ENCODE measurements at places on chromosomes 12 and 14. TPM values are rescaled to one million over a fixed set of nuclear protein-coding genes. Genes with fewer than 3 reads are reported as not detected.

FAR2 gene
- 25.7 TPM for total RNA-seq

TOMM20L gene
- total RNA-seq, result not detected

GPRC5A gene
- 882 TPM for total RNA-seq

AHNAK2 gene
- 4.3 TPM for total RNA-seq

FNTB gene
- total RNA-seq, result 14.6 TPM

TMEM121 gene
- total RNA-seq, result 1.7 TPM

OR6J1 gene
- not detected for total RNA-seq

P2RX2 gene
- 0.76 TPM for total RNA-seq

BEGAIN gene
- total RNA-seq, result under 0.01 TPM

SLC22A17 gene
- 6.3 TPM for total RNA-seq

RFLNA gene
- 0.30 TPM for total RNA-seq

POTEM gene
- total RNA-seq, result not detected

HCAR3 gene
- total RNA-seq, result 1.1 TPM

- DNase-seq, result no peak
Observed at GRCh38 chr12:44846826-44847225, 29.3 kb downstream of the NELL2 start.

DNA sequence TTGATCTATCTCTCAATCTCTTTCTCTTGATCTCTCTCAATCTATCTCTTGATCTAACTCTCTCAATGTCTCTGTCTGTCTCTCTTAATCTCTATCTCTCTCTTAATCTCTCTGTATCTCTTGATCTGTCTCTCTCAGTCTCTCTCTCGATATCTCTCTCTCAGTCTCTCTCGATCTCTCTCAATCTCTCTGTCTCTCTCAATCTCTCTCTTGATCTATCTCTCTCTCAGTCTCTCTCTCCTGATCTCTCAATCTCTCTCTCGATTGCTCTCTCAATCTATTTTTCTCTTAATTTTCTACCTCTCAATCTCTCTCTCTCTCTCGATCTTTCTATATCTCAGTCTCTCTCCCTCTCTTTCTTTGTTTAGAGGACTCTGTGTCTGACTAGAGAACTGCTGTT is 126.7 kb downstream of the BCL11B start:
- DNase-seq, result no peak

GRCh38 chr14:75549169-75549568 is 26.9 kb downstream of the BATF start:
- DNase-seq, result no peak

- DNase-seq, result no peak
Observed at GRCh38 chr12:130076752-130077151, 85.5 kb upstream of the FZD10 start.

DNA sequence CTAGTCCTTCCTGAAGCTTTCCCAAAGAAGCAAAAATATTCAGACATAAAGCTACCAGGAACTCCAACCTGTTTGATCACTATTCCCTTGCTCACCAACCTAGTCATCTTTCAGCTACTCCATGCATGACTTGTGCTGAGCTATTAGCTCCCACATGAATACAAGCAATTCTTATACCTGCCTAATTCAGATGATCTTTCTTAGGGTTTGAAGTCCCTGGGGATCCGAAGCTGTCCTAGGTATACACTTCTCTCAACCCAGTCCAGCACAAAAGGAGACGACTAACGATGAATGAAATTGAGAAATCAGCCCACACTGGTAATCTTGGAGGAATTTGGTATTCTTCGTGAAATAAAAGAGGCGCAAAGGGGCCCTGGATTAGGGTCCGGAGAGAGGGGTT is 631 bp upstream of the PTGR2 start:
- no peak for DNase-seq

GRCh38 chr12:82695531-82695930 is 8.8 kb downstream of the TMTC2 start:
- DNase-seq, result no peak

GRCh38 chr12:52270541-52271070 is 3.8 kb upstream of the KRT86 start:
- no peak for DNase-seq

- DNase-seq, result no peak
Observed at GRCh38 chr14:64773577-64773976, 69.4 kb downstream of the PLEKHG3 start.

DNA sequence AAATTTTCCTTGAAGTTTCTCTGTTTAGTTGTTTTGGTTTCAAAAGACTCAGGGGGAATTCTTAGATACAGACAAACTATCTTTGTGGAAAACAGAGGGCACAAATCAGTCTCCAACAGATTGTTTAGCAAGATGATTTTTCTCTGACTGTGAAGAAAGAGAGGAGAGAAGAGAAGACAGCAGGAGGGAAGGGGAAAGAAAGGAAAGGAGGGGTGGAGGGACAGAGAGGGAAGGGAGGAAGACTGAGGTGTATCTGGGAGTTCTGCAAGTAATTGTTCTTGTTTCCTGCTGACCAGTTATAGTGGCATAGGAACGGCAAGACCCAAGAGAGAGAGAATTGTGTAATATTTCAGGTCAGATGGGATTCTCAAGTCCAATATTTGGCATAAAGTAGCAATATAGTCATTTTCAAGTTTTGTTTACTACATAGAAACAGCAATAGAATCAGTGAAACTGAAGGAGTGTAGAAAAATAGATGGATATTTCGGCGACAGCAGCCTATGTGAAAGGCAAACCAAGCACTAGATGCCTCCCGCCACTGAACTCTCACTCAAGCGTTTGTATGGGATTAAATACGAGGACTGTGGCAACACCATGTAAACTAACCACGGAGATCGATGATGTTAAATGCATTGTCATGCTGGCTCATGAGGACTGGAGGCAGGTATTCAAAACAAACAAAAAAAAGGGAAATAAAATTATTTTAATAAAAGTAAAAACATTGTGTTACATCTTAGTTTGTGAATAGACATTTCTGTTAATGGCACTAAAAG is 342.5 kb downstream of the SLC16A7 start:
- DNase-seq, result no peak

DNA sequence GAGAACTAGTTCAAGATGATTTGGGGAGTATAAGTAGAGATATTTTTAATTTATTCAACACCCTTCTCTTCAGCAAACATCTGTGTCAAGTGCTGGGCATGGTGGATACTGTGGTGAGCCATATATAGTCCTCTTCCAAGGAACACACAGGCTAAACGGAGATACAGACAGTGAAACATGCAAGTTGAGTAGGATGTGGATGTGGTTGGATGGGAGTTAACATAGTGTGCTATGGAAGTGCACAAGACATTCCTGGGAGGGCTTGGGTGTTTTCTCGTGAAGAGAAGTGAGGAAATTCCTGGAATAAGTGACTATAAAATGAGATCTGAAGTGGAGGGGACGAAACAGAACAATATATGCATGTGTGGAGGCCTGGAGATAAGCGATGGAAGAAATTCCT is 181.1 kb upstream of the NPAS3 start:
- no peak for DNase-seq

GRCh38 chr14:96357216-96357615 is 5.9 kb downstream of the ATG2B start:
- no peak for DNase-seq

- peak; percentile 79 for DNase-seq
Observed at GRCh38 chr14:36256126-36256801, 64.2 kb downstream of the MBIP start.

- DNase-seq, result no peak
Observed at GRCh38 chr14:100710826-100711462, 15.7 kb upstream of the DLK1 start.

GRCh38 chr12:107057071-107057834 is 36.1 kb downstream of the CRY1 start:
- no peak for DNase-seq

GRCh38 chr12:56932146-56932545 is 2.1 kb downstream of the SDR9C7 start:
- DNase-seq, result no peak

GRCh38 chr12:13390918-13391317 is 194.4 kb downstream of the EMP1 start:
- DNase-seq, result no peak

GRCh38 chr12:96195845-96196451 is 1.8 kb downstream of the ELK3 start:
- no peak for DNase-seq

DNA sequence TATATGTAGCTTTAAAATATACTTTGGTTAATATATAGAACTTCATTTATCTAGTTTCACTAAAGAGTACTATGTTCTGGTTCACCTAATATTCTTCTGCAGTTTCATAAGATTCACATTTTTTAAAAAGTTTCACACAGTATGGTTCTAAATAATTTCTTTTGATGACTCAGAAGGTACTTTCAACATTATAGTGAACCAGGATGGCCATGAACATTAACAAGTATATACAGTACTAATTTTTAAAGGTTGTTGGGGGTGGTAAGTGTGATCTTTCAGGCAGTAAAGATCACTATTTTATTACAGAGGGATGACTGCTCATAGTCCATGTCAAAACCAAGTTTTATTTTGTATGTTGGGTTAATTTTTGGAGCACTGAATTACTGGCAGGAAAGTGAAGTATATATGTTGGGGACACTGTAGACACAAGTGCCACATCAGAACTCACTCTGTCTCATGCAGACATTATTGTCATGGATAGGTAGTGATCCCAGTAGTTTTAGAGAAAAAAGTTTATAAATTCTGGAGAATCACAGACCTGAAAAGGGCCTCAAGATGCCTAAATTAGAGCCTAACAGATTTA is 60.0 kb downstream of the DCAF5 start:
- no peak for DNase-seq

GRCh38 chr14:21191261-21191808 is 35.5 kb upstream of the OR5AU1 start:
- DNase-seq, result no peak

- no peak for DNase-seq
Observed at GRCh38 chr12:116476227-116476822, 82.9 kb upstream of the MAP1LC3B2 start.

DNA sequence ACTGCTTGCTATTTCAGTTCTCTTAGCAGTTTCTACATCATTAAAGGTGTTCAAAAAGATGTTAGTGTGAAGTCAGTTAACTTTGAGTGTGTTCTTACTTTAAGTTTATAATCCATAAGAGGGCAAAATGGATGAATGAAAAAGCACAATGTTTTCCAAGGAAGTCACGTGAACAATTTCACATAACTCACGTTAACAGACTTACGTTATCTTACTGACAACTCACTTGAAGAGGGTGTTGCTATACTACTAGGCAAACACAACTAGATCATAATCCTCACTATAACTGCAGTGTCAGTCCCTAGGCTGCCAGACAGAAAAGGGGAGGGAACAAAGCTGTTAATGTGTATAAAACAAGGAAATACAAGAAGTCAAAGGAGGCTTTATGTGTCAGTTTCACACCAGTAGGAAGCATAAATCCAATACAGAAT is 6.4 kb downstream of the SLC2A13 start:
- DNase-seq, result no peak

DNA sequence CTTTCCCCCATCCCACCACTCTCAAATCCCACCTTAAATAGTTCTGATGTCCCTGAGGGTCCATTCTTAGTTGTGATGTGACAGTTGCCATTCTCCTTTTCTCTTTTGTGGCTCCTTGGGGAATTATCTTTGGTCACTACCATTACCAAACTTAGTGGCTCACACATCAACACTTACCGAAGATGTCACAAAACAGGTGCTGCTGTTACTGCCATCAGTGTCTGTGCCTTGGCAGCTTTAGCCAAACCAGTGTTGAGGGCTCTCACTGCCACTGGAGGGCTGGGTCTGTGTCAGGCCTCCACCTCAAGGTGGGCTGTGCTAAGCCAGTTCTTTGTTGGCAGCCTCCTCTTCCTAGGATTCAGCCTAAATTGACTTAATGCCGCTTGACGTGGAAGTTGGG is 144.0 kb downstream of the MYRFL start:
- DNase-seq, result no peak

GRCh38 chr12:55728186-55728938 is 447 bp downstream of the CD63 start:
- DNase-seq, result peak; percentile 83

GRCh38 chr12:34391771-34392581 is 369.7 kb downstream of the ALG10 start:
- DNase-seq, result peak; percentile 8

- no peak for DNase-seq
Observed at GRCh38 chr12:94750864-94751263, 100.5 kb upstream of the TMCC3 start.

DNA sequence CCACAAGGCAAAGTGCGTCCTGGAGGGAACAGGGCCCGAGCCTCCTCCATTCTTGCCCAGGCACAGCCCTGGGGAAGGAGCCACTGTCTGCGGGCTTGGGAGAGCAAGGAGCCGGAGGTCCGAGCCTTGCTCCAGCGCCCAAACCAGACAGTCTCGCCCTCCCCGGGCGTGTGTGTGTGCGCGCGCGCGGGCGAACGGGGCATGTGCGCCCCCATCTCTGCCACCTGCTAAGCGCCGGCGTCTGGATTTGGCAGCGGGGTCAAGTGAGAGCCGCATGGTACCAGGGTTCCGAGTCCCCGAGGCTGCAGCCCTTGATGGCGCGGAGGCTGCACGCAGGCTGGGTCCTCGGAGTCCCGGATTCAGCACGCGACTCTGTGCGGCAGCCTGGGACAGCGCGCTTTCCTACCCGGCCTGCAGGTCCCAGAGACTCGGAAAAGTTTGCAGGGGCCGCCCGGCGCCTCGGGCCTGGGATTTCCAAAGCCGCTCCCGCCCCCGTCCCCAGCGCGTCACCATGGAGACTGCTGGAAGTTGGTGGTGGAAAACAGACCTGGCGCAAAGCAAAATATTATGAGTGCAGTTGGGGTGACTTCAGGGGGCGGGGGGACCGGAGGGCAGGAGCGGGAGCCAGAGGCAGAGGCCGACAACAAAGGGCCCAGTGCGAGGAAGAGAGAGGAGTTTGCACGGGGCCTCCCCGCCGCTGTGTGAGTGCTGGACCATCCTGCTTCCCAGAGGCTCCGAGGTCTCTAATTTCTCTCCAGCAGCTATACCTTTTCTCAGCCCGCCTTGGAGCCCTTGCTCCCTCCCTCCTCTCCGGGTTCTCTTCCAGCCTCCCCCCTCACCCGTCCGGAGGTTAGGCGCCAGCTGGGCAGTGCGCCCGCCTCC is 4.2 kb downstream of the RFX4 start:
- peak; percentile 79 for DNase-seq

GRCh38 chr14:79044894-79045624 is 874.9 kb downstream of the NRXN3 start:
- no peak for DNase-seq

- no peak for DNase-seq
Observed at GRCh38 chr14:73619524-73619923, 7.2 kb downstream of the ACOT6 start.

DNA sequence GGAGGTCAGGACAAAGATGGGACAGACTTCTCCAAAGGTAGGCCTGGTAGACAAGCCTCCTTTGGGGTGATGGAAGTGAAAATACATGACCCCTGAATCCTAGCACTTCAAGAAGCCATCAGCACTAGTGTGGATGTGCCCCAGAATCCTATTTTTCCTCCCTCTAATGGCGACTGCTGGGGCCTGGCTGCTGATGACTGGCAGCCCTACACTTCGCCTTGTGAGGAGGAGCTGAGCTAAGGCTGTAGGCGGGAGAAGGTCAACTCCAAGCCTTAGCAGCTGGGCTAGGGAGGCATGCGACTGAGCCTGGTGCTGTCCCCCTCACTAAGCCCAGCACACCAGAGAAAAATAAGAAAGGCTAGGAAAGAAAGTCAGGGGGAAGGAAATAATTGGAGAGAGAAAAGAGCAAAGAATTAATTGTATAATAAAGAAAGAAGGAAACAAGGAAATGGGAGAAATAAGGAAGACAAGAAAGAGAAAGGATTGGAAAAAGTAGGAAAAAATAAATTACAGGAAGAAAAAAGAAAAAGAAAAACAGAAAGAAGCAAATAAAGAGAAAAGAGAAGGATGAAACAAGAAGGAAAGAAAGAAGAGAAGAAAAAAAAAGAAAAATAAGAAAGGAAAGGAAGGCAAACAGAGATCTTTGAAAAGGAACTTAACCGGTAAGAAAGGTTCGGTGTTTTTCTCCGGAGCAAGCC is 4.7 kb upstream of the HOXC10 start:
- DNase-seq, result no peak

All from upper lobe of left lung (tissue), 6 donors.